ENCODE measurements at places on chromosomes 1 and 21.

DNA sequence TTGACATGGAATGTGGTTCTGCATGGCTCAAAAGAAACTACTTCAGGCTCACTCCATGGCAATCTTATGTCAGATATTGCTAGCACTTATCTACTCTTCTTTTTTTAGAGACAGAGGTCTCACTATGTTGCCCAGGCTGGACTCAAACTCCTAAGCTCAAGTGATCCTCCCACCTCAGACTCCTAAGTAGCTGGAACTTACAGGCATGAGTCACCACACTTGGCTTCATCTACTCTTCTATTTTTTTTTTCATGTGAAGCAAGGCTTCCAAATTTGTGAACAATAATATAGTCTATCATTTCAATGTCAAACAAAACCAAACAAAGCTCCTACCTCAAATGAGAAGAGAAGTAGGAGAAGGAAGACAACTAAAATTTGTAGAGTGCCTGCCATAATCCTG is 7.5 kb upstream of the PSEN2 start:
- no peak for DNase-seq

DNA sequence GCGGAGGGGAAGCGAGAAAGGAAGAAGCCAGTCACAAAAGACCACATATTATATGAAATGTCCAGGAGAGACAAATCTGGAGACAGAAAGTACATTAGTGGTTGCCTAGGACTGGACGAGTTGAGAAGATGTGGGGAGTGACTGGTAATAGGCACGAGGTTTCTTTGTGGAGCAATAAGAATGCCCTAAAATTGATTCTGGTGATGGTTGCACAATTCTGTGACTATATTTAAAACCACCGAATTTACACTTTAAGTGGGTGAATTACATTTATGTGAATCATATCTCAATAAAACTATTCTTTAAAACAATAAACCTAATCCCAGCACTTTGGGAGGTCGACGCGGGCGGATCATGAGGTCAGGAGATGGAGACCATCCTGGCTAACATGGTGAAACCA is 63.1 kb downstream of the ZNF281 start:
- DNase-seq, result no peak

DNA sequence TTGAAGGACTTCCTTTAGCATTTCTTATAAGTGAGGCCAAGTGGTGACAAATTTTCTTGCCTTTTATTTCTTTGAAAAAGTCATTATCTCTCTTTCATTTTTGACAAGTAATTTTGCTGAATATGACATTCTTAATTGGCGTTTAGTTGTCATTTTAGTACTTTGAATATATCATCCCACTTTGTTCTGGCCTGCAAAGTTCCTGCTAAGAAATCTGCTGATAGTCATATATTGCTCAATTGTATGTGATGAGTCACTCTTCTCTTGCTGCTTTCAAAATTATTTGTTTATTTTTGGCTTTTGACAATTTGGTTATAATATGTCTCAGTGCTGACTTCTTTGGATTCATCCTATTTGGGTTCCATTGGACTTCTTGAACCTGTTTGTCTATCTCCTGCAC is 312.6 kb downstream of the DUSP10 start:
- no peak for DNase-seq

DNA sequence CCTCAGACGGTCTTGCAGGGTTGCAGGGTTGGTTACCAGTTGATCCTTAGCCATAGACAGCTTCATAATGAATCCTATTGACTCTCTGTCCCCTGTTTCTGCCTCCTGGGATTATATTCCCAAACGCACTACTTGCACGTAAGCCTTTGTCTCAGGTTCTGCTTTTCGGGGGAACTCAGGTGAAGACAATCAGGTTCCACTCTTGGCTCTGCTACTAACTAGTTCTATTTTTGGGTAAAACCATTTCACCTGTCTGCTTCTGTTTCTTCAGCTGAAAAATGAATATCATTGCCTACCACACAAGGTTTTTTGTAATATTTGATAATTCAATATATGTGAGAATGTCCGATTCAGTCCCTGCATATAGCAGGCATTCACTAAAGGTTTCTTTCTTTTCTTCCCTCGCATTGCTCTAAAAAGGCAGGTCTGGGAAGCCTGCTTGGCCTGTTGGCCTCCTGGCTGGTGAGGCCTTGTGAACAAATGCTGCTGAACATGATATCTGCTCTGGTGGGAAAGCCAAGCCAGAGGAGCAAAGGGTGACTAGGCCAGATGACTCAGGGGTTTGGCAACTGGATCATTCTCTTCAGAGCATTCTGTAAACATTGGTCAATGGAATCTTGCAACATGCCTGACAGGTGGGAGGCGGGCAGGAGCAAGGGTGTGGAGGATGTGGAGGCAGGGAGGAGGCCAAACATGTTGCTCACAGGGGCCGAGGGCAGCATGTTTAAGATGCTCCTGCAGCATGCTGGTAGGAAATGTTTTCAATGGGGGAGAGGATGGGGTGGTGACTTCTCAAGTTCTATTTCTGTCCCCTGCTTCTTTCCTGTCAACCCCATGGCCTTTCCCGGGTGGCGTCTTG is 23.8 kb downstream of the IER5 start:
- no peak for DNase-seq
